Dermis blood vessel endothelial cell (primary cell): ENCODE measurements at places on chromosomes 7 and 10.
A peak's percentile ranks its signal among the peaks of the same experiment; 100 is the strongest.

DNA sequence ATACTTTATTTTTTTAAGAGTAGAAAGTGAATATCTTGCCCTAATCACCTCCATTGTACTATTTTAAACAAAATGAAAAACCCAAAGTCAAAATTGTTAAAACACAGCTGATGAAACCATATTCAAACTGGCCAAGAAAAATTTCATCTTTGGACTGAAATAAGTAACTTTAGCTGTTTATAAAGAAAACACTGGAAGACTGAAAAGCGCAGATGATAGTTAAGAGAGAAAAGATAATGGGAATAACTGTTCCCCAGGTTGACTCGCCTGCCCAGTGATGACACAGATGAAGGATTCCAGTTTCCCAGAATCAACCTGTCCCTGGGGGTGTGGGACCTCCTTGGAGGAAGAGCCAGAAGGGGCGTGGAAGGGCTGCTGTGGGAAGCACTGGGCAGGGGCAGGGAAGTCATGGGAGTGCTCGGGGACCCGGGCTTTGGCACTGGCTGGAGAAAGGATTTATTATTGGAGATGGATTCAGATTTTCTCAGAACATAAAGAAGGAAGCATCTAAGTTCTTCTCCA is 43.1 kb downstream of the DENND2A start:
- no peak for DNase-seq

DNA sequence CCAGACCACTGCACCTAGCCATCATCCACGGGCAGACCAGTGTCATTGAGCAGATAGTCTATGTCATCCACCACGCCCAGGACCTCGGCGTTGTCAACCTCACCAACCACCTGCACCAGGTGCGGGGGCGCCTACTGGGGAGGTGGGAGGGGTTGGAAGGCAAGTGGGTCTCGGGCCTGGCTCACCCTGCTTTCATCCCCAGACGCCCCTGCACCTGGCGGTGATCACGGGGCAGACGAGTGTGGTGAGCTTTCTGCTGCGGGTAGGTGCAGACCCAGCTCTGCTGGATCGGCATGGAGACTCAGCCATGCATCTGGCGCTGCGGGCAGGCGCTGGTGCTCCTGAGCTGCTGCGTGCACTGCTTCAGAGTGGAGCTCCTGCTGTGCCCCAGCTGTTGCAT is 4.6 kb downstream of the NFKB2 start:
- DNase-seq: no peak

- no peak for DNase-seq
Measured at GRCh38 chr10:26219676-26220075, 3.1 kb downstream of the GAD2 start.

- no peak for DNase-seq
Measured at GRCh38 chr10:102435529-102436233, 3.3 kb upstream of the CUEDC2 start.

GRCh38 chr7:139494835-139495579 is 11.5 kb upstream of the KLRG2 start:
- no peak for DNase-seq

GRCh38 chr7:158829021-158829341 is 328 bp downstream of the ESYT2 start:
- DNase-seq: peak; percentile 90

DNA sequence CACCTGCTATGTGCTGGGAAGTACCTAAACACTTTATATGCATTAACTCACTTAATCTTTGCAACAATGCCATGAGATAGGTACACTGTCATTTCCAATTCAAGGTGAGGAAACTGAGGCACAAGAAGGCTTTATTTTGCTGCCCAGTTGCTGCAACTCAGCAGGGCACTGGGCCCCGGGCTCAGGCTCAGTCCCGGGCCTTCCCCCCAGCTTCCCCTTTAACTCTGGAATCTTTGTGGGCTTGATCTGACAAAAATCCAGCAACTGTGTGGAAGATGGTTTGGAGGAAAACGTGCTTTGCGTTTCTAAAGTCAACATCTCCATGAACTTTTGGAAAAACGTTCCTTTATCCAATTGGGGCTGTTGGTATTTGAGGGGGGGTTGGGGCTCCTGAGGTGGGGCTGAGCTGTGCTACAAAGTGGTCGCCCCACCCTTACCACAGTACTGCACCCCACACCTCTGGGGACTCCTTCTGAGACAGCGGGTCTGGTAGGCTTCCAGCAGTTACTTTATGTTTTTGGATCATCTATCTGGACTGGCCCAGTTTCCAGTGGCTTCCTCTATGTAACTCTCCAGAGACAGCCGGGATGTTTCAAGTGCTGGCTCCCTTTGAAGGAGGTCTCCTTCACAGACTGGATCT is 40.5 kb upstream of the CAMK1D start:
- DNase-seq: no peak

DNA sequence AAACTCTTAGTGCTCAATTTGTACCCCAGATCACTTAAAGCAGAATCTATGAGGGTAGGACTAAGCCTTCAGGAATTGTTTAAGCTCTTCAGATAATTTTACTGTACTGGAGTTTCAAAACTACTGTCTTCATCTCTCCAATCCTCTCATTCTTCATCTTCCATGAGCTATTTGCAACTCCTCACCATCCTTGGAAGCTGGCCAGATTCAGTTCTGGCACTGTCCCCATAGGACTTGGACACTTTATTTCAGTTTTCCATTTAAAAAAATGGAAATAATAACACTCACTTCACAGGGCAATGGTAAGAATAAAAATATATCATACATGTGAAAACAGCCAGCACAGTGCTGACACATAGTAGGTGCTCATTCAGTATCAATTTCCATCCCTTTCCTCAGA is 74.6 kb downstream of the PPP1R17 start:
- DNase-seq: no peak

DNA sequence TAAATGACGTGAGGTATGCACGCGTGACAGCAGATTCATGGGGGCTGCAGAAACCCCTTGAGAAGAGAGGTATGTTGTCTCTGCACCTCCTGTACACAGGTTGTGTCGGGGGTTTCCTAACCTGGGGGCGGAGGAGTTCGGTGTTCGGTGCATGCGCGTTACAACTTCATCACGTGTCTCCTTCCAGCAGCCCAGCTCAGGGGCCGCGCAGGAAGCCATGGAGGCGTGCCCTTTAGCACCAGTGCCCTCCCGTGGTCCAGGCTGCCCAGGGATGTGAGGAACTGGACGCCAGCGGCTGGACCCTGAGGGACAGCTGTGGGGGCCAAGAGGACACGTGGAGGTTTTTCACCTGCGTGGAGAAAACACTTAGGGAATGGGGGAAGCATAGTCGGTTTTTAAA is 186.4 kb downstream of the EBF3 start:
- no peak for DNase-seq

GRCh38 chr10:31384589-31384949 is 65.6 kb downstream of the ZEB1 start:
- DNase-seq: peak; percentile 77

GRCh38 chr7:135326636-135327280 is 93.1 kb downstream of the STRA8 start:
- DNase-seq: peak; percentile 14

DNA sequence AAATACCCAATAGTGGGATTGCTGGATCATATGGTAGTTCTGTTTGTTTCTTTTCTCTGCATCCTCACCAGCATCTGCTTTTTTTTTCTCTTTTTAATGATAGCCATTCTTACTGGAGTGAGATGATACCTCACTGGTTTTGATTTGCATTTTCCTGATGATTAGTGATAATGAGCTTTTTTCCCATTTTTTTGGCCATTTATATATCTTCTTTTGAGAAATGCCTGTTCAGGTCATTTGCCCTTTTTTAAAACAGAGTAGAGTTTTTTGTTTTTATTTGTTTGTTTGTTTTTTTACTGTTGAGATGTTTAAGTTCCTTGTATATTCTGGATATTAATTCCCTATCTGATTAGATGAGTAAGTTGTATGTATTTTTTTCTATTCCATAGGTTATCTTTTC is 205.8 kb upstream of the KAT6B start:
- DNase-seq: no peak

DNA sequence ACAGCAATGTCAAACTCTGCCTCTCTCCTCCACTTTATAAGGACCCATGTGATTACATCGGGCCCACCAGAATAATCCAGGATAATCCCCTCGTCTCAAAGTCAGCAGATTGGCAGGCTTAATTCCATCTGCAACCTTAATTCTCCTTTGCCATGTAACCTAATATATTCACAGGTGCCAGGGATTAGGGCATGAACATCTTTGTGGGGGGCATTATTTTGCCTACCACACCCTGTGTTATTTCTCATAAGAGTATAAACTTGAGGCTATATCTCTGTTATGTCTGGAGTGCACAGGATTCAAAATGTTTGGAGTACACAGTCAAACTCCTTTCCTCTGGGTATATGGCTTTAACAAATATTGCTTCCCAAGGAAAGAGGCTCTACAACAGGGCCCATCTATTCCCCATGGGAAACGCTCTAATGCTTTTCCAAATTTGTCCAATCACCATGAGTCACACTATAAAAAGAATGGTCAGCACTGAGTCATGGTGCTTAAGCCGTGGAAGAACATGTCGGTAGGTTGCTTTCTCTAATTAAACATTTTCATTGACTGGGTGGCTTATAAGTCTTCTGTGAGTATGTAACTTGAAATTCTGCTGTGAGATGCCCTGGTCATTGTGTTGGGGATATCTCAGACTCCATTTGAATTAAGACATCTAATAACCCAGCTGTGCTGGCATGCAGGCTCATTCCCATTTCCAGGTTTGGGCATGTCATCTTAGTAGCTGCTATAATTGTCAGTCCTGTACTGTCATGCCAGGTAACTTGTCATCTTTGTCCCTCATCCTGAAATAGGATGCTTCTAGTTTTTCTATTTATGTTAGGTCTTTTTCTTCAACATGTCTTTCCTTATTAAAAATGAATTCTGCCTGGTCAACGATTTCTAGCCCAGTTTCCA is 11.5 kb upstream of the AKR1B10 start:
- DNase-seq: peak; percentile 75

- DNase-seq: no peak
Measured at GRCh38 chr7:33186192-33186591, 56.8 kb downstream of the BBS9 start.

GRCh38 chr10:59892697-59893096 is 13.7 kb downstream of the CCDC6 start:
- no peak for DNase-seq

- DNase-seq: no peak
Measured at GRCh38 chr10:119113751-119114732, 10.1 kb downstream of the DENND10 start.

DNA sequence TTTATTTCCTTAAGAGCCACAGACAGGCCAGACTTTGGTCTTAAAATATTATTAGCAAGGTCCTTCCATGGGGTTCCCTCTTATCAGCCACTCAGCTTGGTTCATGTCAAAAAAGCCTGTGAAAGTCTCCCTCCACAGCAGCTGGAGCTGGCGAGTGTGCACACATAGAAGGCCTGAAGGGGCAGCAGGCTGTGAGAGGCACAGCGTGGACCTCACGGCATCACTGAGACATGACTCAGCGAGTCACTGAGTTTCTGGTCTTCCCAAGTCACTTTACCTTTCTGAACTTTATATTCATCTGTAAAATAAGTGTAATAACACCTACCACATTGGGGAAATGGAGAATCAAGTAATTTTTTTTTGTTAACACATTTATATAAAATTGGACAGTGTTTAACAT is 8.7 kb downstream of the TAF3 start:
- DNase-seq: peak; percentile 23

DNA sequence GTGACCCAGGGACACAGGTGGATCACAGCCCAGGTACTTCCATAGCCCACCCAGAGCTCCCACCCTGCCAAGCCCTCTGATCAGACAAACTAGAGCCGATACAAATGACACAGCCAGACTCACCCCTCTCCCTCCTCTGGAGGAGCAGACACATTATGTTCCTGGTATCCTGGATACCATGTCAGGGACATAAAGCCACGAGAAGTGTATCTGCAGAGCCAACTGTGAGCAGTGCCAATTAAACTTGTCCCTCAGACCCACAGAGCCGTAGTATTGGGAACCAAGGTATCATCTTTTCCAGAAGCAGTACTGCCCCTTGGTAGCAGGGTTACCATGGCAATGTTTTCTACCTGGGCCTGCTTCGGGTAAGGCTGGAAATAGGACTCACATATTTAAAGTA is 47.3 kb upstream of the CPXM2 start:
- no peak for DNase-seq

- DNase-seq: no peak
Measured at GRCh38 chr7:30934225-30934624, 22.6 kb downstream of the AQP1 start.

DNA sequence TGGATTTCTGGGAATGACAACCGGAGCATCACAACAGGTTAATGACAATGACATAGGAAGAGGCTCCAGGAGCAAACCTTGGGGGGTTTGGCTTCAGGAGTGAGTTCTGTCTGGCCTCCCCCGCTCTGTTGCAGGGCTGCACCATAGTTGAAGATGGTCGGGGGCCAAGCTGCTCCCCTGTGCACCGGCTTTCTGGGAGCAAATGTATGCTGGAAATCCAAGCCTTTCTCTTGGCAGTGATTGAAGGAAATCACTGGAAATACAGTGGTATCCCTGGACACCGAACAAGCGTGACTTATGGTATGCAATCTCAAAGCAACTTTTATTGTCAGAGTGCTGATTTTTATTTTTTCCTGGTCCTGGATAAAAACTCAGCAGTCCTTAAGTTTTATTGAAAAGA is 251.9 kb upstream of the ZNF32 start:
- no peak for DNase-seq

DNA sequence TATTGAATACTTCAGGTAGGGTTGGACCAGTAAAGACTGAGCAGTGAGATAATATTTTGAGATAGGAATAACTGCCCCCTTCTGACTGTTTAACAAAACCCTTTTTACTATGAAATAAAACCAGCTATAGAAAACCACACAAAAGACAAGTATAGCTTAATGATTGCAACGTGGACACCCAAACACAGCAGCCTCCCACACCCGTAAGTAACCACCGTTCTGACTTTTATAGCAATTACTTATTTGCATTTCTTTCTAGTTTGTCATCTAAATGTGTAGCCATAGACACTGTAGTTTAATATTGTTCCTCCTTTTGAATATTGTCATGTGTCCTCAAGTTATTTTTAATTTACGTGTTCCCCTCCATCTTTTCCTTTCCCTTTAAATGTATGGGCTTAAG is 42.9 kb upstream of the SYPL1 start:
- DNase-seq: no peak

DNA sequence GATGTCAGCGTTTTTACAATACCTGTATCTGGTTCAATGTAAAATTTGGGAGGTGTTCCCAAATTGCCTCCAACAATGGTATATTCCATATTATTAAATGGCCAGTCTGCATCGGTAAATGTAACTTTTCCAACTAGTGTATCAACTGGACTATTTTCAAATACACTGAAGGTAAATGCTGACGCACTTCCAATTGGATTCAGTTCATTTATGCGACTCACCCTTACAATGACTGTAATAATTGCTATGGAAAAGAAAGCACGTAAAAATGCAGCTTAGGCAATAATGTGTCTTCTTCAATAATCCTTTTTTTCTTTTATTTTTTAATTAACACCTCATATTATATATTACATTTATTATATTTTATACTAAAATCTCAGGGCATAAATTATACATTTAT is 209.1 kb downstream of the HGF start:
- DNase-seq: no peak
